ENCODE measurements at places on chromosomes 2 and 18.

DNA sequence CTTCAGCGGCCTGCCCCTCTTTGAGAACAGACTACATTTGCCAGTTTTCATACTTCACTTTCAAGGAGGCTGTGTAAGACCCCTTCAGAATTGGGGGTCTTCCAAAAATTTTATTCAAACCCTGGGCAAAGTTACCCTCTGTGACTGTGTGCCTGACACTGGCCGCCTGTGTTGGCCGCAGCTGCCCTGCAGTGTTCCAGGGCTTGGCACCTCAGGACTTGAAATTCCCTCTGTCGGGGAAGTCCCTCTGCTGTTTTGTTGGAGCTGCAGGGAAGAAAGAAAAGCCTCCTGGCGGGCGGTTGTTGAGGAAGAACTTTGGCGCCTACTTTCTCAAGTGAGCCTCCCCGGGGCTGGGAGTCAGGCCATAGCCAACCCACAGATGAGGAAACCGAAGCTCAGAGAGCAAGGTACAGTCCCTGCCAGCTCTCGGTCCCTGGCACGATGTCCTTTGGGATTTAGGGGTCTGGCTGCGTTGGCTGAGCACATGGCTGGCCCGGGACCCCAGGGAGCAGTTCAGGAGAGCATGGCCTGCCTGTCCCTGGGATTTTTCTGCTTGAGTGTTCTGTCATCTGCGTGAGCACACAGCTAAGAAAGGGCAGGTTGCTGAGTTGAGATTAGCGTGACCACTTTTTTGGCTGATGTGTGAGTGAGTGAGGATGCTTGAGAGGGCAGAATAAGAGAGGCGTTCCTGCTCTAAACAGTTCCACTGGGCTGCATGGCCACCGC is 17.9 kb upstream of the ASB1 start:
- no peak for DNase-seq

- no peak for DNase-seq
These were observed 715.1 kb upstream of the SLC8A1 start for GRCh38 chr2:41167014-41167413.

GRCh38 chr2:150939087-150939486 is 322.6 kb downstream of the RBM43 start:
- DNase-seq, result no peak

- DNase-seq, result no peak
These were observed 183.6 kb upstream of the MGAT5 start for GRCh38 chr2:134070281-134070741.

- DNase-seq, result no peak
These were observed 27.9 kb downstream of the GPR45 start for GRCh38 chr2:105269426-105269825.

DNA sequence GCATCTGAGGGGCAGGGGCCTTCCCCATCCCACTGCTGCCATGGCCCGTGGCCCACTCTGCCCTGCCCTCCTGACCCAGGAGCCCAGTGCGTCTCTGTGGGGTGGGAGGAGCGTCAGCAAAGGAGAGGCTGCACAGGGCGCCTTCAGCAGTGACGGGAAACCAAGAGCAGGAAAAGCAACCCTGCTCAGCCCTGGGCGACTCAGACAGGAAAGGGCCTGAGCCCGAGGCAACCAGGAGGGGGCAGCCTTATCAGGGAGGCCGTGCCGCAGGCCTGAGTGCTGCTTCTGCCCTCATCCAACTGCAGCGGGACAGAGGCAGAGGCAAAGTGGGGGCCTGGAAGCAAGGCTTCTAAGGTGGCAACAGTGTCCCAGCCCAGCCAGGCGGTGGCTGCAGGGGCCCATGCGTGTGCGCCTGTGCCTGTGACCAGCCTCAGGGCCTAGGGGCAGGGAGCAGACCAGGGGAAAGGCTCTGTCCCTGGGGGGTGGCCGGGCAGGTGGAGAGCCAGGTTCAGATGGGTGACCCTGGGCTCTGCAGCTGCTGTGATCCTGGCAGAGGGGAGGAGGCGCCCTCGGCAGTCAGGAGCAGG is 23.3 kb upstream of the ALPI start:
- DNase-seq, result no peak

GRCh38 chr2:176521878-176522670 is 252.8 kb downstream of the MTX2 start:
- DNase-seq, result no peak

DNA sequence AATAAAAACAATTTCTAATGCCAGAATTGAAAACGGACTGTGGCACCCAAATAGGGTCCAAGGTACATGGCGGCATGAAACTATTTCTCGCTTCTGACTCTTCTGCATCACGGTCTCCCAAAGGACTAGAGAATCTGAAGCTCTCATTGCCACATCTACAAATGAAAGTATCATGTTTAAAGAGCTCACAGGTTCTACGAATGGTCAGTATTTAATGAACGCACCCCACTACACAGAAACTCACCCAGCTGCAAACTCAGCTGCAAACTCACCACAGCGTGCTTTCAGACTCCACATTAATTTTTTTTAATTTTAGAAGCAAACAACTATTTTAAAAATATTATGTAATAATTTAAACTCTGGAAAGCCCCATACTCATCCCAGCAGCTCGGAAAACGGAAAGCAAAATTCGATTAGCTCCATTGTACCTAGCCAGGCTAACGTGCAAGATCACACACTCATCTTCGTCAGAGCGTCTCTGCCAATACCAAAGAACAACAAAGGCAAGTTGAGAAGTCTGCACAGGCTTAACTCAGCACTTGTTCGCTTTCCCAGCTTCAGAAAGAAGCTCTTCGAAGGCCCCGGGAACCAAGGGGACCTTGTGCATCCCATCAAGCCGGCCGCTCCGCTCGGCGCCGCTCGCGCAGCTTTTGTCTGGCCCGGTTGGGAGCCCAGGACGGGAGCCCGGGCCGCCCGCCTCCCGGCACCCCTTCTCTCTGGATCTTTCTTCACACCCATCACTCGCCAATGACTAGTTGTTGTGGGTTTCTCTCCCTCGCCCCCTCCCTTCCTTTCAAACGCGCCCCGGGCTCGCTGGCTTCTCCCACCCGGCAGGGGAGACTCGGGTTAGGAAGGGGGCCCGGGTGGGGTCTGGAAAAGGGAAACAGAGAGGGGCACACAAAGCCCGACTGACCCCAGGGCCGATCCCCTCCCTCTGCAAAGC is 785 bp downstream of the CLASP1 start:
- no peak for DNase-seq

GRCh38 chr2:198297350-198297749 is 493.0 kb downstream of the PLCL1 start:
- no peak for DNase-seq

GRCh38 chr18:34772887-34773286 is 62.8 kb downstream of the DTNA start:
- DNase-seq, result no peak

- peak; percentile 87 for DNase-seq
These were observed 4.4 kb downstream of the ANKRD23 start for GRCh38 chr2:96839293-96839874.

DNA sequence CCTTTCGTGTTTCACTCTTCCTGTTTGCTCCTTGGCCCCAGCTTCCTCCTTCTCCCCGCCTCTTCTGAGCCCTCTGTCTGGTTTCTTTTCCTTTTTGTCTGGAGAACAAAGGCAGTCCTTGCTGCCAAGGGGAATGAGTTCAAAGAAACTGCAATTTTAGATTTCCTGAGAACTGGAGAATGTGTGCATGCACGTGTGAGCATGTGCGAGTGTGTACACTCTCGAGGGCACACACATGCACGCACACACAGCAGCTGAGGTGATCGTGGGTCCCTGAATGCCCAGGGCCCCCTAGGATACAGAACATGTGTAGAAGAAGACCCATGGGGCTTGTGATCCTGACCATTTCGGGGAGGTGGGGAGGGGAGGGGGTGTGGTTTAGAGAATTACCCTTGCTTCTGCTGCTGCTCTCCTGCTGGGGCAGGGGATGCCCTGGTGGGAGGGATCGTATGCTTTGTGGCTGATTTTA is 151.8 kb downstream of the DYSF start:
- DNase-seq, result no peak

GRCh38 chr2:143190431-143190830 is 61.2 kb downstream of the ARHGAP15 start:
- DNase-seq, result no peak

GRCh38 chr18:45689396-45689795 is 34.6 kb upstream of the SLC14A1 start:
- DNase-seq, result no peak

GRCh38 chr2:228828397-228828796 is 442.7 kb downstream of the PID1 start:
- DNase-seq, result no peak

GRCh38 chr2:242046206-242046826 is 176.8 kb downstream of the RTP5 start:
- no peak for DNase-seq

- DNase-seq, result no peak
These were observed 39.2 kb upstream of the DARS1 start for GRCh38 chr2:136024616-136025015.

DNA sequence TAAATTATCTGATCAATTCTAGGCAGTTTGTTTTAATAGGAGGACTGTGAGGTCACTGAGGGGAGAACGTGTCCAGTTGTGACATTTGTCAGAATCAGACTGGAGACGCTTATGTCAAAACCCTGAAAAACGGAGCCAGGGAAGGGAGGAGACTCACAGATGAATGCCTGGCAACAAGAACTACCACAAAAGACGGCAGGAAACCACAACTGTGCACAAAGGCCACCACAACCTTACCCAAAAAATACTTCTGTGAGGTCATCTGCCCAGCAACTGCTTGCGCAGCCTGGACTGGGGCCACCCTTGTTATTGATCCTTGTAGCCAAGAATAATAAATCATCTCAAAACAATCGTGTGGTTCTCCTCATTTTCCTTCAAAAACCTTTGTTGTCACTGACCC is 173.0 kb upstream of the ALKAL2 start:
- no peak for DNase-seq

DNA sequence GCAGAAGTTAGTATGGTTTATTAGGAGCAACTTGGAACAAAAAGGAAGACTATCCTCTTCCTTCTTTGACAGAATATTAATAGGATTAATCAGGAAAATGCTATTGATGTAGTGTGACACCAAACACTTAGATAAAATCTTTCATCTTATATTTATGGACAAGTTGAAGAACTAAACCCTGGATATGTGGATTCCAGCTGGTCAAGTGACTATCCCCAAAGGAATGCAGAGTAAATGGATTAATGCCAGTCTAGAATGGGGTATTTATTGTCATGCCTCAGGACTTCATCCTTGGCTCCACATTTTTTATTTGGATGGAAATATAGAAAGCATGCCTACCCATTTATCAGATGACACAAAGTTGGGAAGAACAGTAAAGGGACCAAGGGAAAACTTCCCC is 124.0 kb upstream of the TTC39C start:
- no peak for DNase-seq

- no peak for DNase-seq
These were observed 17.2 kb upstream of the GYPC start for GRCh38 chr2:126638746-126639145.

DNA sequence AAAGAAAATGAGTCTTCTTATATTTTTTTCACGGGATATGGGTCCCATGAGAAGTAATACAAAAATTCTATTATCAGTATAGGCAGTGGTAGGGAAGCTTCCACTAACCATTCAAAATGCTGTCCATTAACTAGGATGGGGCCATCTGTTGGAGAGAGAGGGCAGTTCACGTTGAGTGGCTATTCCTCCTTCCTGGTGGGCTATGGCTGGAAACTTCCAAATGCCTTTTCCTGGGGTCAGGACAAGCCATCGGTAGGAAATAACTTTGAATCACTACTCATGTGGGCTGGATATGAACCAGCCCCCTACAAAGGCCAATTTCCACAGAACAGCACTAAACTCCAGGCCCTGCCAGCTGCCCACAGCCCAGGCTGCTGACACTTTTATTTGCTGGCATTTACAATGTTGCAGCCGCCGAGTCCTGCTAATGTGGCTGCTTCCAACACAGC is 156.1 kb upstream of the HNRNPA3 start:
- DNase-seq, result no peak

DNA sequence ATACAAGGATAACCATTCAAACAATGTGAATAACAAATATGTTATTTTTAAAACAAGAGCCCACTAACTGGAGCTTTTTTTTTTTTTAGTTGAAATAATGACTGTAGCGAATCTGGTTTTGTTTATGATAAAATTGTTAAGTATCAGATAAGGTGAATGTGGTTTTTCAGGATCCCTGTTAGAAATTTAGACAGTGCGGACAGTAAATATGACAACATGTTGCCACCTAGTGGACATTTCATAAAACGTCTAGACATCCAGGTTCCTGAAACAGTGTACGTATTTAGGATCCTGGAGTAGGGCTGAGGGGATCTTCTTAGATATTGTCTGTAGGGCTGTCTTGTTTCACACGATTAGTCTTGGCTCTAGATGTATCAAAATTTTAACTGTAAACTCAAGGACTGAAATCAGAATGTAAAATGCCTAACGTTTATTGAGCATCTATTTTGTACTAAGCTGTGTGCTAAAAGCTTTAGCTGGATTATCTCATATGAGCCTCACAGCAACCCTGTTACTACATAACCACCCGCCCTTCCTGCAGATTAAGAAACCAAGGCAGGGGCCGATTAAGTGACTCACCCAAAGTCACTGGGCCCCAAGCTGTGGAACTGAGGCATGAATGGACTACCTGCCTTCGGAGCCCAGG is 23.9 kb upstream of the CCDC68 start:
- no peak for DNase-seq

GRCh38 chr2:233217892-233218377 is 33.5 kb upstream of the ATG16L1 start:
- no peak for DNase-seq
